ENCODE measurements at places on chromosomes 11 and 22. TPM values are rescaled to one million over a fixed set of nuclear protein-coding genes. Genes with fewer than 3 reads are reported as not detected.

The MS4A6A gene
- total RNA-seq, result not detected

The SLC15A3 gene
- total RNA-seq, result 16.0 TPM

The TRIM48 gene
- not detected for total RNA-seq

The LRRC75B gene
- total RNA-seq, result 9.9 TPM

The CHADL gene
- total RNA-seq, result 0.18 TPM

The PISD gene
- 50.7 TPM for total RNA-seq

The KIRREL3 gene
- total RNA-seq, result not detected

The ADAMTS8 gene
- not detected for total RNA-seq

The TTC36 gene
- total RNA-seq, result not detected

The SLC6A5 gene
- total RNA-seq, result not detected
